ENCODE measurements at places on chromosomes 11 and 22. TPM values are rescaled to one million over a fixed set of nuclear protein-coding genes. Genes with fewer than 3 reads are reported as not detected.

- no peak overlapping the region for H3K27ac ChIP-seq
- no peaks in the 10 kb centered on the region for H3K4me1 ChIP-seq
- DNase-seq, result no peak
- no peaks in the 10 kb centered on the region for H3K27me3 ChIP-seq
Observed at GRCh38 chr11:70429724-70430521, 31.6 kb downstream of the CTTN start.

DNA sequence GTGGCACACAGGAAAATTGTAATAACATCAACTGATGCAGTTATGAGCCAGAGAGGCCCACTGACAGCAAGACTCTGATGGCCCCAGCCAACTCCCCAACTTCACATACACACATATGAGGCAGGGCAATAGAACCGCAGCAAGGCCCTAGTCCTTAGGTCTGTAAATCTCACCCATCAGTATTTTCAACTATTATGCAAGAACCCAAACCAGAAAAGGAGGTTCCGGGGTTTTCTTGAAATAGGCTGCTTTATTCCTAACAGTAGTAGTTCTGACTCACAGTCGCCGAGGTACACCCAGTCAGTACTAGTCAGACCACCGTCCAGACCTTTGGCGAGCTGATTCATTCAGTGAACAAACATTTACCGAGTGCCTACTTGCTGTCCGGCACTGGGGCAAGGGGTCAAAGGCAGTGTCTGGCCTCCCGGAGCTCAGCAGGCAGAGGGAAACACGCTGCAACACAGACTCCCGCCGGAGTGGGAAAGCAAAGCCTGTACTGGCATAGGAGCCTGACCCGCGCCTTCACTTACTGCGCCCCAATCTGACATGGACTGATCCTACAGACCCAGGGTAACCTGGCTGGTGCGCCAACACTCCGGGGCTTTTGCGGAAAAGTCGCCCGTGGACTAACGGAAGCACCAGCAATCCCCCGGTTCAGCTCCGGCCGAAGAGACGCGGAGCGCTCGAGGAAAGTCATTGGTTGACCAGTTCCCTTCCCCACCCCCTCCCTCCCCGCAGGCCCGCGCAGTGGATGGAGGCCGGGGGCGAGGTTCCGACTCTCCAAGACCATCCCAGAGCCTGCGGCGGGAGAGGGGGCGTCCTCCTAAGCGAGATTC is 1.3 kb downstream of the PLEKHA7 start:
- H3K27me3 ChIP-seq, result peaks cover 30% of the 10 kb centered on the region
- H3K4me1 ChIP-seq, result peaks cover 56% of the 10 kb centered on the region
- peak overlapping the region; percentile 90 for H3K4me3 ChIP-seq
- H3K27ac ChIP-seq, result peak overlapping the region; percentile 85

The SPDYC gene
- not detected for total RNA-seq

DNA sequence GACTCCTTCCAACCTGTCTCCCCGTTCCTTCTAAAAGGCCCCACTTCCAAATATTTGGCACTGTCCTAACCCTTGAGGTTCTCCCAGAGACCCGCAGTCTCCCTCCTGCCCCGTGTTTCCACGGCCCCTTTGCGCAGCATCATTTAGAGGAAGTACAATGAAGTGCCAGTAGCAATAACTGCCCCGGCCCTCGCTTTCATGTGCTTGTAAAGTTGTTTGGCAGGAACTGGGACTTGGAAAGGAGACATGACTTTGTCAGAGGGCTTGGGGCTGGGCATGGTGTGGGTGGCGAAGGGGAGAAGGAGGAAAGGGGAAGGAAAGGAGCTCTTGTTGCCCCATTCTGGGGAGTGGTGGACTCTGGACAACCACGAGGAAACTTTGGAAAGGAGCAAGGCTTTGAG is 2.6 kb downstream of the CD44 start:
- H3K36me3 ChIP-seq, result no peaks in the 10 kb centered on the region
- H3K27ac ChIP-seq, result peak overlapping the region; percentile 98
- H3K4me1 ChIP-seq, result peaks cover 95% of the 10 kb centered on the region
- no peaks in the 10 kb centered on the region for H3K27me3 ChIP-seq
